Activated naive CD4-positive, alpha-beta T cell (primary cell): ENCODE measurements at places on chromosomes 2 and 18.

DNA sequence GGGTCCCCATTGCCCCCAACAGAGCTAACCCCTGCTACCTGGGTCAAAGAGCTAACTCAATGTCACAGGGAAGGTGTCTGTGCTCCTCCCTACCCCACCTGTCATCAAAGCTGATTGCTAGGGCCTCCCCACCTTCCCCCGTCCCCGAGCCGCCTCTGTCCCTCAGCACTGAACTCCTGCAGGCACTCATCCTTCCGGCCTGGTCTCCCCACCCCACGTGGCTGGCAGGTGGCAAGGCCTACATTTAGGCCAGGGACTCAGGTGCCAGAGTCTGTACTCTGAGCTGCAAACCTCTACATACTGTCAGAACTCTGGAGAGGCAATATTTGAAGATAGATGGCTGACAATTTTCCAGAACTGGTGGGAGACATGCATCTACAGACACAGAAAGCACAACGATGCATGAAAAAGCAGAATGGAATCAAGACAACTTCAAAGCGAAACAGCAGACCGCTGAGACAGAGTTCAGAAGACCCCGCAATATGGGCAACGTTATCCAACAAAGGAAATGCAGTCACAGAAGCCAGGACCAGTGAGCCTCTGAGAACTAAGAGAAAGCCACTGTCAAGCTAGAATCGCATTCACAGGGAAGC lies 195.8 kb downstream of the HDAC4 start:
- DNase-seq, result no peak

DNA sequence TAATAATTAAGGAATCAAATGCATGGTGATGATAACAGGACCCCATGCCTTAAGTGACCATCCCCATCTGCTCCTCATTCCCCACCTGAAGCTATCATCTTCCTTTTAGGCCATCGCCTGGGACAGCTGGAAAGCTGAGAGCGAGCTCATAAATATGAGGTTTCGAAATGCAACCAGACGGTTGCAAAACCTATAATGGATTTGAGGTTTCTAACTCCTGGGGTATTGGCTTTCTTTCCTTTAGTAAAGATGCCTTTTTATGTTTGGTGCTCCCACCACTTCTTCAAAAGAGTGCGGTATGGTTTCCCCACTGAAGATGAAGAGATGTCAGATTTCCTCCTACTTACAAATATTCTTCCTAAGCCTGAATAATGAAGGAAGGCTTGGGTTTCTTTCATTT lies 1589.5 kb upstream of the PIK3C3 start:
- DNase-seq, result no peak

DNA sequence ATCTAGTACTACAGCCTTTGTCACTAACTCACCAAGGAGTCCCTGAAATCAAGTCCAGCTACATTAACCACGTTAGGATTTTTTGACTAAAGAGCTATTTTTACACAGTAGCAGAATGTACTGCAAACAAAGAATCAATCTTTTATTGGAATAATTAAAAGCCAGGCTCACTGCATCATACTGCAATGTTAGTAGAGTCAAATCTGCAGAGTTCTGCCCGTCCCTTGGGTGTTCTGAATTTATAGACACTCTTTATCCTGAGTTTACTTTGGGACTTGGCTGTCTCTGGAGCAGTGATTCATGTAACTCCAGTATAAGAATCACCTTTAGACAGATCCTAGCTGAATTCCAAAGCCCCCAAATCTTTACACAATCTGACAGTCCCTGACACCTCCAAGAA lies 127.9 kb upstream of the THSD7B start:
- DNase-seq, result no peak

- no peak for DNase-seq
These were observed 294.5 kb downstream of the CNTNAP5 start for GRCh38 chr2:124319577-124319976.

DNA sequence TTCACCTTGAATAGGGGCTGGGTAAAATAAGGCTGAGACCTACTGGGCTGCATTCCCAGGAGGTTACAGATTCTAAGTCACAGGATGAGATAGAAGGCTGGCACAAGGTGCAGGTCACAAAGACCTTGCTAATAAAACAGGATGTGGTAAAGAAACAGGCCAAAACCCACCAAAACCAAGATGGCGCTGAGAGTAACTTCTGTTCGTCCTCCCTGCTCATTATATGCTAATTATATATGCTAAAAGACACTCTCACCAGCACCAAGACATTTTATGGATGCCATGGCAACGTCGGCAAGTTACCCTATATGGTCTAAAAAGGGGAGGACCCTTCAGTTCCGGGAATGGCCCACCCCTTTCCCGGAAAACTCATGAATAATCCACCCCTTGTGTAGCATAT lies 711.5 kb upstream of the KLHL29 start:
- no peak for DNase-seq
